ENCODE measurements at places on chromosomes 5 and 9.
A peak's percentile ranks its signal among the peaks of the same experiment; 100 is the strongest.

- DNase-seq, result no peak
These were observed 351.2 kb downstream of the MLLT3 start for GRCh38 chr9:20271096-20271495.

GRCh38 chr5:176675676-176676360 is 28.5 kb downstream of the TSPAN17 start:
- no peak for DNase-seq

DNA sequence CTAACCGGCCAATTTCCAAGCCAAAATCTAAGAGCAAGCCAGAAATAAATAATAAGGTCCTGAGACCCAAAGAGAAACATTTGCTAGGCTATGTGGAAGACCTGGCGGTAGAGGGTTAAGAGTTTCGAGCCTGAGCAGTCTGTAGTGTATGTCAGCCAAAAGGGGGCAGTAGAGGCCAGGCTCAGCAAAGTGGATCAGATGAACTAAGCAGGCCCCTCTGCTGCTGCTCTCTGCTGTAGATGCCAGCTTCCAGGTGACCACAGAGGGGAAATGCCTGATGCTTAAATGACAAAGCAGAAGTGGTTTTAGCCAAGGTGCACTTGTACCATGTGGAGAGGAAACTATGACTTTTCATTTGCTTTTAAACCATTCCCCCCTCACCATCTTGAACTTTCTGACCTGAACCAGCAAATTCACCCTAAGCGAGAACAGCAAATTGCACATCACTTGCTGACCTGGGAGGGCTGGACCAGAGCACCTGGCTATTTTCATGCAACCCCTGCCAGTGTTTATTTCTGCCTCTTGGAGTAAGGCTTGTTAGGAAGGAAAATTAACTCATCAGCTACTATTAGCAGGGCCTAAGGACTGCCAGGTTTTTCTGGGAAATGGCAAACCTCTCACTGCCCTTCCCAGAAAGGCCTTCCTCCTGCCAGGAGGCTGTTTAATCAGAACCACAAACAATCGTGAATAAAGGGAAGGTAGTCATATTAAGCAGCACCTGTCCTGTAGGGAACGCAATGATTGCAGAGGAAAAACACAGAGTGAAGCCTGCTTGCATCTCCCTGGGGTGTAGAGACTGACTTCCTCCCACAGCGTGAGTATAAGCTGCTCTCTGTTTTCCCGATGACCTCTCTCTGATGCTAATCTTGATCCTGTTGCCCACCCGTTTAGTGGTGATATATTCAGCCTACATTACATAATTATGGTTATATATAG is 818.2 kb downstream of the TLR4 start:
- no peak for DNase-seq

- no peak for DNase-seq
These were observed 206.5 kb downstream of the DAB2IP start for GRCh38 chr9:121857928-121858327.

DNA sequence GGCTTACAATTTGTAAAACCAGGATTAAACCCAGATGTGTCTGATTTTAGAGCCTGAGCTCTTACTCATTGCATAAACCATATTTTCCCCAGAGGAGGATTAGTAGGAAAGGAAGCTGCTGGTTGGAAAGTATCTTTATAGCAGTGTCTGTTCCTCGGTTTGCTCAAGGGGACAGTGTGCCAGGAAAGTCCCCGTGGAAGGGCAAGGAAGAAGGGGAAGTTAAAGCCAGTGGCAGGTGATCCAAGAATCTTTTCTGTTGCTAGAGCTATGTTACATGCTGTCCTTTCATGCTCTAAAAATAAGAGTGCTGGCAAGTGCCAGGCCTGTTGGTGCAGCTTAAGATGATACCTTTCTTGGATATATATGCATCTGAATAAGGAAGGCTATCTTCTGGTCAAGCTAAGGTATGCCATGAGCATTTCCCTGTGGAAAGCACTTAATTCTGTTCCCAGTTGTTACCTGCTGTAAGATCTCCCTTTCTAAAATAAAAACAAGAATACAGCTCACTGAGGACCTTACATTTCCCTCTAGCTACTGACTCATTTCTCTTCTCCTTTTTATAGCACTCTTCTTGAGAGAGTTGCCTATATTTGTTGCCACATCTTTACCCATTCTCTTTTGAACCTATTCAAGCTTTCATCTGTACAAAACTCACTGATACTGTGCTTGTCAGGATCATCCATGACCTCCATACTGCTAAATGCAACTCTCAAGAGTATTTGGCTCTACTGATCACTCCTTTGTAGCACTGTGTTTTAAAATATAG is 8.0 kb downstream of the PDCD1LG2 start:
- no peak for DNase-seq

DNA sequence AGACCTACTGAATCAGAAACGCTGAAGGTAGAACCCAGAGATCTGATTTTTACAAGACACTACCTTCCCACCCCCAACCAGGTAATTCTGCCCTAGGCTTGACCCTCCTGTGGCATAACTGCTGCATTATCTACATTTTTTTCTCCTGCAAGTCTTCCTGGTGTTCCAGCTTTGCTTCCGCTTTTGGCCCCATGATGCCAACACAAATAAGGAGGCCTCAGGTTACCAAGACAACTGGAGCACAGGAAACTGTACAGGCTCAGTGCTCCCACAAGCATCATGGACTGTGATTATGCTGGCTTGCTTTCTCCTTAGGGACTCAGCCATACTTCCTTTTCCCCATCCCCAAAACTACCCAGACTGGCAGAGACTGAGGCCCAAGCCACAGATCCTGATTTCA is 6.6 kb upstream of the MSMP start:
- no peak for DNase-seq

DNA sequence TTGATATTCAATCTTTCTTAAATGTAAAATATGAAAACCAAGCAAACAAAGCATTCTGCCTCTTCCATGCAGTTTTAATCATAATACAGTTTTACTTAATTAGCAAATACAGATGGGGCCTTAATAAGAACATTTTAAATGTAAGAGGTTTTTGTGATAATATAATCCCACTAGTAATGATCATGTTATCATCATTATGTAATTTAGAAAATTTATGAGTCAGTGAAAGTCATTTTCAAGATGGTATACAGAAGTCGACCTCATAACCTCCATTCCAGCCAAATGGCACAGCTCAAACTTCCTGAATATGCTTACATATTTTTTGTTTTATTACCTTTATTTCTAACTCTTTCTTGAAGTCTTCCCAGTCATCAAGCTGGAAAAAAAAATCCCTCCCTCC is 102.2 kb upstream of the GNA14 start:
- DNase-seq, result no peak

DNA sequence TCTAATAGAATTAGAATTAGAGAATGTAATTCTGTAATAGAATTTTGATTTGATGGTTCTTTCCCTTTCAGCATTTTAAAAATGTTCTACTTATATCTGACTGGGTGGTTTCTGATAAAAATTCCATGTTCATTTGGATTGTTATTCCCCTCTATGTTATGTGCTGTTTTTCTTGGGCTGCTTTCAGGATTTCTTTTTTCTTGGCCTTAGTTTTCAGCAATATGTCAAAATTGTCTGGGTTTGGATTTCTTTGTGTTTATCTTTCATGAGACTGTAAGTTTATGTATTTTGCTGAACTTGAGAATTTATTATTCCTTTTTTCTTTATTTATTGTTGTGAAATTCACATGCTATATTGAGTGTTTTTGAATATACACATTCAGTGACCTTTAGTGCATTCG is 189.1 kb downstream of the RANBP17 start:
- DNase-seq, result no peak

GRCh38 chr9:94083384-94083783 is 880 bp upstream of the PTPDC1 start:
- DNase-seq, result no peak

DNA sequence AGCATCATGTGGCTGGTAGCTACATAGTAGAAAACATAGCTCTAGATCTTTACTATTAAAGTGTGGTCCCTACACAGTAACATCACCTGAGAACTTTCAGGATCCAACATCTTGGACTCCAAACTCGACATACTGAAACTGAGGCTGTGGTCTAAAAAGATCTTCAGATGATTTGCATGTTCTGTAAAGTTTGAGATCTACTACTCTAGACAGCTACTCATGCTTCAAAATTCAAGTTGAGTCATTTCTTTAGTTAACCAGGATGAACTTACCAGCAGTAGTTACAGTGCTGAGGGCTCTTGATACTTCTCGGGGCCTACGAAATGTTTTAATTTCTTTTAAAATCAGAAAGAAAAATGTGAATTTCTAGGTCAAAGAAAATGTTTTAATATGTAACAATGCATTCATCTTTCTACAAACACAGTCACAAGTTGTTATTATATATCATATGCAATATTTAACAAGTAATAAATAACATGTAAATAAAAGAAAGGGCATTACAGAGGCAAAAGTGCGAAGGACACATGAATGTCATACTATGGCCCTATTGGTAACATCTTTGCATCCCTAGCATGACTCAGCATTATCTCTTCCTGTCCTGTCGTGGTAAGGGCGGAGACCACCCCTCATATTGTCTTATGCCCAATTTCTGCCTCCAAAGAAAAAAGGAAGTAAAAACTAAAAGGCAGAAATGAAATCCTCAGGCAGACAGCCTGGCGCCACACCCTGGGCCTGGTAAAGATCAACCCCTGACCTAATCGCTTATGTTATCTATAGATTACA is 563.9 kb upstream of the TLE4 start:
- DNase-seq, result no peak

GRCh38 chr5:107023732-107024131 is 647.0 kb downstream of the EFNA5 start:
- DNase-seq, result no peak

GRCh38 chr9:86202338-86202882 is 57.0 kb downstream of the C9orf153 start:
- no peak for DNase-seq

GRCh38 chr9:87567983-87568382 is 70.3 kb downstream of the DAPK1 start:
- no peak for DNase-seq

DNA sequence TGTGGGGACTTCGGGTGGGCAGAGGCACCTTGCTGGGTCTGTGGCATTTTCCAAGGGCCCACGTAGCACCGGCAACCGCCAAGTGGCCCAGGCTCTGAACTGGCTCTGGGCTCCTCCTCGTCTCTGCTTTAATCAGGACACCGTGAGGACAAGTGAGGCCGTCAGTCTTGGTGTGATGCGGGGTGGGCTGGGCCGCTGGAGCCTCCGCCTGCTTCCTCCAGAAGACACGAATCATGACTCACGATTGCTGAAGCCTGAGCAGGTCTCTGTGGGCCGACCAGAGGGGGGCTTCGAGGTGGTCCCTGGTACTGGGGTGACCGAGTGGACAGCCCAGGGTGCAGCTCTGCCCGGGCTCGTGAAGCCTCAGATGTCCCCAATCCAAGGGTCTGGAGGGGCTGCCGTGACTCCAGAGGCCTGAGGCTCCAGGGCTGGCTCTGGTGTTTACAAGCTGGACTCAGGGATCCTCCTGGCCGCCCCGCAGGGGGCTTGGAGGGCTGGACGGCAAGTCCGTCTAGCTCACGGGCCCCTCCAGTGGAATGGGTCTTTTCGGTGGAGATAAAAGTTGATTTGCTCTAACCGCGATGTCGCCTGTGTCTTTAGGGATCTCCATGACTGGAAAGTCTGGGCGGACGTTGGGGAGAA is 5.8 kb downstream of the DPP7 start:
- no peak for DNase-seq

DNA sequence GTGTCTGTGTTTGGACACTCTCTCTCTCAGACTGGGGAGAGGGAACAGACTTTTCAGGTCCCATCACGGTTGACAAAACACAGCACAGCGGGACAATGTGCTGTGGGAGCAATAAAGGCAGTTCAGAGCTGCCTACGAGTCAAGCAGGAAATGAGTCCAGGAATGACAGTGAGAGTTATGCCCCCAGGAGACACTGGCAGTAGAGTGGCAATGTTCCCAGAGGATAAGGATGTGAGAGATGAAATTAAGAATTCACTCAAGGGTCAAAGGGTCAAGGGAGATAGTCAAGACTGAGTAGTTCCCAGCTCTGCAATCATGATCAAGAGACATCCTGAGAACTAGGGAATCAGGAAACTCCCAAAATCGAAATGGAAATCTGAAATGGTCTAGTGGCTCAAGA is 156.1 kb downstream of the LURAP1L start:
- no peak for DNase-seq

GRCh38 chr9:132099741-132100407 is 20.2 kb upstream of the MED27 start:
- no peak for DNase-seq

GRCh38 chr9:98929895-98930341 is 13.8 kb upstream of the COL15A1 start:
- DNase-seq, result no peak

GRCh38 chr5:171606414-171607024 is 179.1 kb upstream of the SMIM23 start:
- DNase-seq, result no peak

GRCh38 chr5:177508221-177508611 is 1.4 kb downstream of the DOK3 start:
- DNase-seq, result no peak

DNA sequence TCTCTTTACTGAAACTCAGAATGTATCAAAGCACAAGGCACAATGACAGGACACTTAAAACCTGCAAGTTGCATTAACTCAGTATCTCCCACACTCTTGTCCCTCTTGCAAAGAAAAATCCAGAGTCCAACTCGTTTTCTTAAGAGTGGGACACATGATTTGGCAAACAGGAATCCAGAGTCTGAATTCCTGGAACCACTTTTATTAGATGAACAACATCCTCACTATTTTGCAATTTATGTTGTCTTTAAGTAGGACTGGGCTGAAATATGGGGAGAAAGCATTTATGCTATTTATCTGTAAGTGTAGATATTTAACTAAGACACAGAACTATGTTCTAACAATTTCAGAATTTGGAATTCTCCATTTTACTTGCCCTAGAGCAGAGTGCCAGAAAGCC is 69.1 kb downstream of the ABCA1 start:
- no peak for DNase-seq

GRCh38 chr9:124908098-124908497 is 32.8 kb downstream of the GOLGA1 start:
- DNase-seq, result no peak

- no peak for DNase-seq
These were observed 30.5 kb downstream of the DDX31 start for GRCh38 chr9:132639322-132639721.

DNA sequence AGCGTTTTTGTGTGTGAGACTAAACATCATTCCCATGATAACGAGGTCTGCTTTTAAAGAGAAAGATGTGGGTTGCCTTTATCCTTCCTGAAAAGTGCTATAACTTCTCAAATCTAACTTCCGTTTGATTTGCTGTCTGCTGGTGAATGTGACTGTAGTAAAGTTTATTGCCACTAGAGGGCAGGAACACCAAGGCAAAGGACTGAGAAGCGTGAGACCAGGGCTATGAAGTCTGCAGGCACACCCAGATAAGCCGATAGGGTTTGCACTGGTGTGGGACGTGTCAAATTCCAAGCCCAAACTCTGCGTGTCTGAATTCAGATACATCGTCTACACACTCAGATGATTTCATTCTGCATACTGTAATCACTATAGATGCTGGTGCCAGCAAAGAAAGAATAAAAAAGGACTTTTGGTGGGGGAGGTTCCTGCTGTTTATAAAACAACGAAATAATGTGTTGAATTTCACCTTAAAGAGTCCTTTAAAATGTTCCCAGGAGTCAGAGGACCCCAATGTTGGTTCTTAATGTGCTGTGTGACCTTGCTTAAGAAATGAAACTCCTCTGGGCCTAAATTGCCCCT is 87.2 kb downstream of the PTTG1 start:
- peak; percentile 40 for DNase-seq

All from activated CD8-positive, alpha-beta memory T cell treated with anti-CD3 and anti-CD28 coated beads for 4 hours (primary cell).